ENCODE measurements at places on chromosomes 11 and 22.
A peak's percentile ranks its signal among the peaks of the same experiment; 100 is the strongest.

GRCh38 chr11:23280088-23280487, 419.8 kb upstream of the CCDC179 start:
- DNase-seq = no peak

DNA sequence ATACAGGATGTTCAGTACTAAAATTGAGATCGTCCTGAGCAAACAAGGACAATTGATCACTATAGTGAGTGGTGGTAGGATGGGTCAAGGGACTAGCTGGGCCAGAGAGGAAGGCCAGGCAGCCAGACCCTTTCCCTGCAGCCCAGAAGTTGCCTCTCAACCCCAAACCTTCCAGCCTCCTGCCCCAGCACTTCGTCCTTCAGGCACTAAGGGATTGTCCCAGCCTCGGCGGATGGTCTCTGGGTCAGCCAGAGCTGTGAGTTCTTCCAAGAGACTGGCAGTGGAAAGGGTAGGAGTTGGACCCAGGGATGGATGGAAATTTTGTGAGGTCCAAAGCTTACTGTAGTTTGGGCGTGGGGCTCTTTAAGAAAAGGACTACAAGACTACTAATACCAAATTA, 3.6 kb upstream of the LMO1 start:
- DNase-seq = no peak

DNA sequence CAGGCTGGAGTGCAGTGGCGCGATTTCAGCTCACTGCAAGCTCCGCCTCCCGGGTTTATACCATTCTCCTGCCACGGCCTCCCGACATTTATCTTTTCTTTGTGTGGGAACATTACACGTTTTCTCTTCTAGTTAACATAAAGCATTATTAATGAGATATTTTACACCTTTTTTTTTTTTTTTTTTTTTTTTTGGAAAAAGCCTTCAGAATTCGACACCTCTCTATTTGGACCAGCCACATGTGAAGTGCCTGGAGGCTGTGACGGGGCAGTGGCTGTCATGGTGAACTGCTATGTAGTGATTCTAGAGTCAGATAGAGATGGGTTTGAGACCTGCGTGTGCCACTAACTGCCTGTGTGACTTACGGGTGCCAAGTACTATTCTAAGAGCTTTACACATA, 64.3 kb downstream of the SMIM38 start:
- DNase-seq = no peak

- no peak for DNase-seq
Measured at GRCh38 chr11:35784699-35785098, 122.1 kb downstream of the TRIM44 start.

DNA sequence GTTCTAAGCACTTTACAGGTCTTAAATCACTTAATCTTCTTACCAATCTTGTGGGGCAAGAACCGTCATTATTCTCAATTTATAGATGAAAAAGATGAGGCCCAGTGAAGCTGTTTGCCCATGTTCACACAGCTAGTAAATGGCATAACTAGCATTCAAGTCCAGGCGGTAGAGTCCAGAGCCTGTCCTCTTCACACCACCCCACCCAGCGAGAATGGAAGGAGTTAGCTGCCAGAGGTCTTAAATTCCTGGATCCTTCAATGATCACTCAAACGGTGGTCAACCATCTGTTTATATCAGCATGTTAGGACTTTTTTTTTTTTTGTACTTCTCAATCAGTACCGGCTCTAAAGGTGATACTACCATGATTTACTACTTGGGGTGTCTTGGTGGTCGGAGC, 43.3 kb downstream of the PARVA start:
- DNase-seq = no peak

GRCh38 chr11:15206791-15207190, 92.1 kb downstream of the INSC start:
- DNase-seq = no peak

DNA sequence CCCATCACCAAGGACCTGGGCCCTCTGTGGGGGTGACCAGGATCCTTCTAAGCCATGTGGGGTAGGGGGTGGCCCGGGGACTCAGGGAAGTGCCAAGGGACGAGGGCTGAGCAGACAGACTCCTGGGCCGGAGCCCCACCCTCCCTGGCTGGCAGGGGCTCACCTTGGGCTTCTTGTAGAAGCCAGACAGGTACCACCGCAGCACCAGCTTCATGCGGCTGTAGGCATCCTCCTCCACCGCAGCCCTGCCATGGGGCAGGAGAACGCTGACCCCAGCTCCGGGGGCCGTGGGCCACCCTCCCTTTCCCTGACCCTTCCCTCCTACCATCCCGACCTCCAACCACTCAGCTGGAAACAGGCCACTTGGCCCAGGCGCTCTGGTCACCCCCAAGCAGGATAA, 45.9 kb upstream of the CARS1 start:
- DNase-seq = no peak

DNA sequence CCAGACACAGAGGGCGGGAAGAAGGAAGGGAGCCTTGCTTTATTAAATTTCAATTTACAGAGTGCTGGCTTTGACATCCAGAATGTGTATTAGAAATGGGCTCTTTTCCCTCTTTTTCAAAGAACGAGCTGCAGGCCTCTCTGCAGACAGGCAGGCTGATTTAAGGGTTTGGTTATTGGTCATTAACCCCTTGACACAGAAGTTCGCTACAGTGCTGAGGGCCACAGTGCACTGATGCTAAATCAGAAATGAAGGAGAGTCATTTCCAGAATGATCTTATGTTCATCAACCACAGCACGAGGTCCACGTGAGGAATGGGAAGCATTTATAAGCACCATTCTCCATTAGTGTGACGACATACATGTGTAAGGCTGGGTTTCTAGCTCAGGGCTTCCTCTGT, 51.8 kb downstream of the CSNK2A3 start:
- no peak for DNase-seq

DNA sequence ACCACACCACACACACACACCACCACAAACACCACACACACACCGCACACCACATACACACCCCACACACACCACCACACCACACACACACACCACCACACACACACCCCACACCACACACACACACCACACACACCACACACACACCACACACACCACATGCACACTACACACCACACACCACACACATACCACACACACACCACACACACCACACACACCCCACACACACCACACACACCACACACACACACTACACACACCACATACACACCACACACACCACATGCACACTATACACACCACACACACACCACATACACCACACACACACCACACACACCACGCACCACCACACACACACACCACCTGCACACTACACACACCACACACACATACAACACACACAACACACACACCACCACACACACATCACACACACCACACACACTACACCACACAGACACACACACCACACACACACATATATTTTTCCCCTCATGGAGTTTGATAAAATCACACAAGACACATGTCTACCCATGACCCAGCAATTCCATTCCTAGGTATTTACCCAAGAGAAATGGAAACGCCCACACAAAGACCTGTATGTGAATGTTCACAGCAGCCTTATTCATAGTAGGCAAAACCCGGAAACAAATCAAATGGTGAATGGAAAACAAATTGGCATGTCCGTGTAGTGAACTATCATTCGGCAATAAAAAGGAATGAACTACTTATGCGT, 14.3 kb downstream of the CD5 start:
- no peak for DNase-seq

DNA sequence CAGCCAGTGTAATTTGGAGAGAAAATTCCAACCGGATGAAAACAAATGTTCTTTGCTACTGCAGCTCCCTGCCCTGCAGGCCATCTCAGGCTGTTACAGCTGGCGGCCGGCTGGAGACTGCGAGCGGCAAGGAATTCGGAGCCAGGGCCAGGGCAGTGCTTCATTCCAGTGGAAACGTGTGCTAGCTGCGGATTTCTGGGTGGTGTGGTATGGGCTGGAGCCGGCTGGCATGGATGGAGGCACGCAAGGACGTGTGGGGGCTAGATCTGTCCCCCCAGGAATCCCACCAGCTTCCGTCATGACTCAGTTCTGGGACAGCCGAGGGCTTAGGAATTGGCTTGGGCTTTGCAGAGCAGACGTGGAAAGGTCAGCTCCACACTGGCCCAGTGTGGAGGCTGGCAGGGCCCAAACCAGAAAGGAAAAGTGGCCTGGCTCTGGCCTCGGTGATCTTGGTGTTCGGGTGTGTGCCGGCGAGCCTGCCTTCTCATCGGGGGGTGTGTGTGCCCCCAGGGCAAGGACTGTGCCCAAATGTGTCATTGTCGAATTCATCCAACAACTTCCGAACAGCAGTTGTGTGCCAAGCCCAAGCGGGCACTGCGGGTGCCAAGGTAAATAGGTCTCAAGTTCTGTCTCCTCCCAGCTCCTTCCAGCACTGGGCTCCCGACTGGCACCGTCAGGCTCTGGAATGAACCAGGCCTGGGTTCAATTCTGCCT, 48.1 kb upstream of the SHISAL1 start:
- no peak for DNase-seq

GRCh38 chr11:46633291-46634217, 16.2 kb downstream of the ATG13 start:
- DNase-seq = no peak

DNA sequence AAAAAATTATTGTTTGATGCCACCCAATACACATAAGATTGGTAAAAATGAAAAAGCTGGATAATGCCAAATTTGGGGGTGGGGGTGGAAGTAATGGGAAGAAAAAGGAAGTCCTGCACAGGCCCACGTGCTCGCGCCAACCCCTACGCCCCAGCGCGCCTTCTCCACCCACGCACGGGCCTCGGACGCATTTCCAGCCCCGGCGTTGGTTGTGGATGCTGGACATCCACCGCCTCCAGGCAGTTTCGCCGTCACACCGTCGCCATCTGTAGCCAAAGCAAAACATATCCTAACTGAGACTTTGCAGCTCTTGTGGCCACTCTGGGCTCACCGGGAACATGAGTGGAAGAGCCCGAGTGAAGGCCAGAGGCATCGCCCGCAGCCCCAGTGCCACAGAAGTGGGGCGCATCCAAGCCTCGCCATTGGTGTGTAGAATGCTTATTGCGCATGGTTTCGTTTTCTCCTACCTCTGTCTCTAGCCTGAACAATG, at the start of gene PIWIL4:
Gene PIWIL4, plus strand, starts transcription at position 188 of the 490 bp plus-strand sequence. Its CDS starts 151 bp downstream, at position 339.
- no peak for DNase-seq

DNA sequence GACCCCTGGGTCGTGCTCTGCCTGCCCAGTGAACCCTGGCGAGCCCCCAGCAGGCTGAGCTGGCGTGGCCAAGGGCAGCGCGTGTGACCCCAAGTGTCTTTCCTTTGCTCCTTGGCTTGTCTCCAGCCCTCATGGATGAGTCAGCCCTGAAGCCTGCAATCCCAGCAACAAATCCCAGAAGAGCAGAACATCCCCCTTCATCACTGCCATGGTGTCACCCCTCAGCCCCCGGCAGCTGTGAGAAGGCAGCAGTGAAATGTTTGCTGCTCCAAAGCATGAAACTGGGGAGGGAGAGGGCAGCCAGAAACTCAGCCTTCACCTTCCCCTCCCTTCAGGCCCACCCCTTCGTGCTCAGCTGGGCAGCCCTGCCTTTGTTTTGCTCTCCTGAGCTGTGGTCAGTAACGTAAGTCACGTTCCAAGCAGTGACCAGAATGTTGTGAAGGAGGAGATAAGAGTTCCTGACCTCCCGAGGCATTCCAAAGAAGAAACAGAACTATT, 29.8 kb downstream of the ADAMTS15 start:
- no peak for DNase-seq

DNA sequence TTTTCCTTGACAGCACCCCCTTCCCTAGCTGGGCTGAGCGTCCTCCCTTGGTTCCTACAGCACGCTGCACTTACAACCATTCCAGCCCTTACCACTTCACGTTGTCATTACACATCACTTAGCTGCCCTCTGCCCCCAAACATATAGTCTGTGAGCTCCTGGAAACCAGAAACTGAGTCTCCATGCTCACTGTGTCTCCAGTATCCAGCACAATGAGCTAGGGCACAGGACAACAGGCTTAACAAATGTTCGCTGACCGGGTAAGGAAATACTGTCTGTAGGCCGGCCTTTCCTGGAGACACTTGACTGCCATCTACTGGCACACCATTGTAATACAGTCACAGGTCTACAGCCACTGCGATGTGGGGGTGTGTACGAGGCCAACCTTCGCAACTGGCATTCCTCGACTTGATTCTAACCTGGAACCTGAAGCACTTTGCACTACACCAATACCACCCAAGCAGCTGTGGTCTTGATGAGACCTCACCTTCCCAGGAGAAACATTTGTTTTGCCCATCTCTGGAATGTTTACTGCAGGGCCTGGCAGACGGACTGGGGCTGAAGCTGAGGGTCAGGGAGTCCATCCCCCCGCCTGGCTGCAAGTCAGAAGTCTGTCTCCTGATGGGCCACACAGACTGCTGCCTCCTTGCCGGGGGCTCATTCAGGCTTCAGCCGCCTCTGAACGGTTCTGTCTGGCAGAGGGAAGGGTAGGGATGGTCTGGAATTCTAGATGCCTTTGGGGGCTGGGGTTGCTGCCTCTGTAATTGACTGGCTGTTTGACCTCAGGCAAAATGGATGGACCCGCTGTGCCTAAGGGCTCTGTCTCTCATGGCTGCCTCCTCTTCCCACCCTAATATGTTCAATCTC, 72.0 kb downstream of the SYN3 start:
- peak; percentile 21 for DNase-seq

DNA sequence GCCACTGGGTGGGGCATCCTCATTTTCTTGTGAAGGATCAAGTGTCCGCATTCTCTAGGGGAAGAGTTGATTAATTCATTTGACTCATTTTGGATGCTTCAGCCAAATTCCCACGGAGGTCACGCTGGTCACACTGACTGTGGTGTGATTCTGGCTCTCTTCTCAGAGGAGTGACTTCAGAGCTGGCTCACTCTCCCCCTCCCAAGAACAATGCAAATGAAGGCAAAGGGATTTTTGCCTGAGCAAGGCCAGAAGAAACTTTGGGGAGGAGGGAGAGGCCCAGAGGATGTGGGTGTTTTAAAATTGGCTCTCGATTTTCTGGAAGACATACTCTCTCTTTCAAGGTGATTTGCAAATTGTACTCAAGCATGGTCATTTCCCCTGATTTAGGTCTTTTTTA, 51.1 kb upstream of the LMO2 start:
- no peak for DNase-seq

DNA sequence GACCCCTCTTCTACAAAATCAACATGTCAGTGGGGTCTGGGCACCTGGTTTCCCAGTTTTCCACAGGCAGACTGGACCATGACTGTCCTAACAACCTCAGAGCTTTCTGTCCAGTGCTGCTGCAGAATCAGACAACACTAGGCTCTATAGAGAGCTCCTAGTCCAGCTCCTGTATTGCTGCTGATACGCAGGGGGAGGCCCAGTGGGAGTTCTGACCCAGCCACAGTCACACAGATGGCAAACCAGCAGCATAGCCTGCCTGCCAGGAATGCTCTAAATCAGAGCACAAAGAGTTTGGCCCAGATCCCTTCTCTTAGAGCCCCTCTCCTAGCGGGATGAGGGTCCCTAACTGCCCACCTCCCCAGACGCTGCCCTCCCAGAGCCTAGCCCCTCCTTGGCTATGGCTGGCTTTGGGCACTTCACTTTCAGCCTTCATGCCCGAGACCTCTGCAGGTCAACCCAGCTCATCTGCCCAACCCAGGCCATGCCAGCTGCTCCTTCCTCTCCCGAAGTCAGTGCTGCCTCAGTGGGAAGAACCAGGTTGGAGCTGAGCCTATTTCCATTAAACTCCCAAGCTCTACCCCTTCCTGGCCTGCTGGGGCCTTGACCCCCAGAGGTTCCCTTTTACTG, 15.8 kb upstream of the SLCO2B1 start:
- no peak for DNase-seq

GRCh38 chr11:34680918-34681586, 60.2 kb downstream of the EHF start:
- DNase-seq = no peak

GRCh38 chr22:36864454-36865215, 3.8 kb downstream of the NCF4 start:
- no peak for DNase-seq

GRCh38 chr11:28674433-28675103, 566.4 kb downstream of the METTL15 start:
- no peak for DNase-seq
